H9 (cell line): ENCODE measurements at places on chromosomes 11 and 22. TPM values are rescaled to one million over a fixed set of nuclear protein-coding genes. Genes with fewer than 3 reads are reported as not detected.

DNA sequence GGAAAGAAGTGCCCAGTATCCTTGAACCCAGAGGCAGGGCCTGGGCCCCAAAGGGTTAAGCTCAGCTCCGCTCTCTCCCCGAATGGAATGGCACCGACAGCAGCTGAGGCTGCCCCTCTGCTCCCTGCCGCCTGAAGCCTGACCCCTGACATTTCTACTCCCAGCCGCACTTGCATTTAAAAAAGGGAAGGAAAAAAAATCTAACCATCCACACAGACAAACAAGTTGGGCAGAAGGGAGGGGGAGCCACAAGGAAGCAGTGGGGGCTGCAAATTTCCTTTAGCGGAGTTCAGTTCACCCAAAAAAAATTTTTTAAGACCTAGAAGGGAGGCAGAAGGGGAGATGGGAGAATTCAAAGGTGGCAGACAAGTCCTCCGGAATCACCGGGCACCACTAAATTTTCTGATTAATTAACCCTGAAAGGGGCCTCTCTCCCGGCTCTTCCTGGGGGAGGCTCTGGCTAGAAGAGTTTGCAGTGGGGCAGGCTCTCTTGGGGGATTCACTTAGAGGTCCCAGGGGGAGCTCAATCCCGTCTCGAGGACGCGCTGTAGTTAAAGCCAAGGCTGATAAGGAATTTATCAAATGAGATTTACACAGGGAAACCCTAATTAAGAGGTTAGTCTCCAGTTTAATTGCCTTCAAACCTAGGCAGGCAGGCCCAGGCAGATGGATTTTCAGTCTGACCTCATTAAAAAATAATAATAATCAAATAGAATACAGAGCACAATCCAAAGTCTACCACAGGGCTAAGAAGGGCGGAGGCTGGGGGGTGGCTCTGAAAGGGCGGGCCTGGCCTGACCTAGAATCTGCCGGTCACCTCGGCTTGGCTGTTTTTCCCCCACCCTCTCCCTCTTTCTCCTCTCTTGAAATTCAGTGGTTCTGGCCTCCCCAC, 25.6 kb downstream of the MN1 start:
- H3K4me3 ChIP-seq, result peak overlapping the region; percentile 75
- peak; percentile 53 for DNase-seq
- no peaks in the 10 kb centered on the region; the same call in 1 of the 2 replicates for H3K4me1 ChIP-seq
- H3K27me3 ChIP-seq, result no peaks in the 10 kb centered on the region
- no peak overlapping the region for H3K27ac ChIP-seq
- no peaks in the 10 kb centered on the region for H3K36me3 ChIP-seq

CHADL gene
- total RNA-seq, result 1.3 and 1.6 TPM in 2 replicates

- no peak overlapping the region for H3K4me3 ChIP-seq
- no peak overlapping the region for H3K27ac ChIP-seq
- no peak for DNase-seq
- no peaks in the 10 kb centered on the region for H3K27me3 ChIP-seq
- H3K36me3 ChIP-seq, result peaks cover 35% of the 10 kb centered on the region; the same call in 2 of the 3 replicates
- no peaks in the 10 kb centered on the region for H3K4me1 ChIP-seq
Measured at GRCh38 chr11:20113149-20113438, 47.2 kb downstream of the DBX1 start.

GRCh38 chr22:21652547-21653545, 10.7 kb downstream of the SDF2L1 start:
- H3K4me1 ChIP-seq, result peaks cover 4% of the 10 kb centered on the region; the same call in 1 of the 2 replicates
- H3K27me3 ChIP-seq, result no peaks in the 10 kb centered on the region
- no peak for DNase-seq
- no peak overlapping the region for H3K27ac ChIP-seq

- no peaks in the 10 kb centered on the region for H3K4me1 ChIP-seq
- H3K4me3 ChIP-seq, result no peak overlapping the region
- H3K27me3 ChIP-seq, result no peaks in the 10 kb centered on the region
Measured at GRCh38 chr22:41523464-41524221, 20.6 kb downstream of the POLR3H start.

- no peak for DNase-seq
- no peaks in the 10 kb centered on the region for H3K27me3 ChIP-seq
- H3K4me1 ChIP-seq, result no peaks in the 10 kb centered on the region
- no peak overlapping the region for H3K4me3 ChIP-seq
- no peaks in the 10 kb centered on the region for H3K36me3 ChIP-seq
Measured at GRCh38 chr11:104523611-104524010, 359.7 kb upstream of the PDGFD start.

DNA sequence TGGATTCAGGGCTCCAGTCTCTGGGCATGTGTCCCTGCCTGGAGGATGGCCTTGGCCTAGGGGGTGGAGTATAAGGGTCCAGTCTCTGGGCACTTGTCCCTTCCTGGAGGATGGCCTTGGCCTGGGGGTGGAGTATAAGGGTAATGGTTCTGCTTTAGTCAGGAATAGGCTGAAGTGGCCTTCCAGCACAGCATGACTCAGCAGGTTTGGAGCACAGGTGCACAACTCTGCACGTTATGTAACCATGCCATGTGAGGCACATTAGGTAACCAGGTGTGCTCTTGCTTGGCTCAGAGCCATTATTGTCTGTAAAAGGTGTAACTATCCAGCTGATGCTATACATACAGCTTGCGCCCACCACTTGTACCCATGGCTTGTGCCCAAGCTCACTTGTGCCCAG, 48.4 kb upstream of the POLD3 start:
- H3K4me3 ChIP-seq, result no peak overlapping the region
- peaks cover 12% of the 10 kb centered on the region for H3K36me3 ChIP-seq

CARD18 gene
- not detected in 2 replicates for total RNA-seq

DNA sequence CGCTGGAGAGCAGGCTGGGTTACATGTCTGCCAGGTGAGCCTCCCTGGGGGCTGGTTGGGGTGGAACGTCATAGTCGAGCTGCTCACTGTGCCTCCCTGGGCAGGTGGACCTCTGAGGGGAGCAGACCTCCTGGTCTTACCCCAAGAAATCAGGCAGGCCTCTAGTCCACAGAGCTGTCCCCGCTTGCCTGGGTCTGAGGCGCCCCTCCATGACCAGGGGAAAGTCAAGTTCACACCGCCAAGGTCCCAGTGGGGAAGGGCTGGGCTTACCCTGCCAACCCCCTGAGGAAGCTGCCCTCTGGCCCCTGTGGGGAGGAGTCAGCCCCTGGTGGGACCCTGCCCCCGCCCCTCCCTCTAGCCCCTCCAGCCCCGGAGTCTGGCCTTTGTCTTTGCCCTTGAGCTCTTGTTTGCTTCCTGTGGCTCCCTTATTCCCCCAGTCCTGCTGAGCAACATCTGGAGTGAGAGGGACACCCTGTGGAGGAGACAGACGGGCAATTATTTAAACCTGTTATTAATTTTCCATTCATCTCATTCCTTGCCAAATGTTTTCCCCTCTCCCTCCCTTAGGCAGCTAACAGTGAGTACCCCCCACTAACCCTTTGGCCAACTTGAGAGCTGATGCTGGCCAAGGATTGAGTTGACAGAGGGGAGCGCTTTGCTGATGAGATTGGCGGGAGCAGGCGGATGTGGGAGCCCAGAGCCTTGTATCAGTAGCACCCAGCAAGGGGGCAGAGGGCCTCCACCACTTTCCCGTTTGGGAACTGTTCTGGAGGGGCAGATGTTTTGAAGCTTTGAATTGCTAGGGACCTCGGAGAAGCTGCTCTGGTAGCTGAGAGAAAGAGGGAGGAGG, 83.4 kb downstream of the CEP164 start:
- H3K36me3 ChIP-seq, result peaks cover 21% of the 10 kb centered on the region
- no peaks in the 10 kb centered on the region; the same call in 1 of the 2 replicates for H3K4me1 ChIP-seq
- no peaks in the 10 kb centered on the region for H3K27me3 ChIP-seq
- no peak overlapping the region for H3K4me3 ChIP-seq
- H3K27ac ChIP-seq, result no peak overlapping the region

DNA sequence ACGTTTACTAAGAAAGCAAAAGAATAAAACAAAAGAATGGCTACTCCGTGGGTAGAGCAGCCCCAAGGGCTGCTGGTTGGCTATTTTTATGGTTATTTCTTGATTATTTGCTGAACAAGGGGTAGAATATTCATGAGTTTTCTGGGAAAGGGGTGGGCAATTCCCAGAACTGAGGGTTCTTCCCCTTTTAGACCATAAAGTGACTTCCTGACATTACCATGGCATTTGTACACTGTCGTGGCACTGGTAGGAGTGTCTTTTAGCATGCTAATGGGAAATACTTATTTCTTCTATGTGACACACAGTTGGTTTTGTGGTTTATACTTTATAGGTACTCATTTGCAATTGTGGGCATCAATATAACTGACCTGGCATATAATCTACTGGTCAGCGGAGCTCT, 56.3 kb downstream of the SLN start:
- no peaks in the 10 kb centered on the region for H3K36me3 ChIP-seq
- DNase-seq, result no peak
- H3K4me3 ChIP-seq, result no peak overlapping the region
- H3K4me1 ChIP-seq, result no peaks in the 10 kb centered on the region; the same call in 1 of the 2 replicates
- no peaks in the 10 kb centered on the region for H3K27me3 ChIP-seq
- no peak overlapping the region for H3K27ac ChIP-seq
